Midbrain (tissue), 1 donor: ENCODE measurements at places on chromosomes 2 and 18.

- DNase-seq: no peak
Observed at GRCh38 chr18:74951165-74951760, 257.7 kb downstream of the PTGR3 start.

DNA sequence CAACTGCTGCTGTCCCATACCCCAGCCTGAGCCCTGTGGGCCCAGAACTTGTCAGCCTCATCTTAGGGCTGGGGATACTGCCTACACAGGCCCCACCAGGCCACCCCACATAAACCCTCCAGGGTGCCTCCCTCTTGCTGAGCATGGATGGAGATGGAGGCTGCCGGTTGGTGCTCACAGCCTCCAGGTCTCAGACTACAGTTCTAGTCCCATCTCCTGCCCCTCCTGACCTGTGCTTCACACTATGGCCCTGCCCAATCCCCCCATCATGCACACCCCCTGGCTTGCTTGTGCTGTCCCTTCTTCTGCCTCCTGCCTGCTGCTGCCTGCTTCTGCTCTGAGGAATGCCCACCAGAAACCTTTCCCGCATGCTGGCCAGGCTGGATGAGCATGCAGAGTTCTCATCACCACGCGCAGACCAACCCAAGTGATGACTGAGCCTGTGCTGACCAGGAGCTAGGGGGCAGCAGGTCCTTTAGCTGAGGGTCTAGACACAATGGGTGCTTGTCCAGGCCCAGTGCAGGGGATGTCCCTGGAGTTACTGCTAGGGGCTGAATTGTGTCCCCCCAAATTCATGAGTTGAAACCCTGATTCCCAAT lies 138.4 kb upstream of the HS6ST1 start:
- no peak for DNase-seq

GRCh38 chr2:217014328-217015105 lies 154.7 kb upstream of the TNP1 start:
- no peak for DNase-seq

- DNase-seq: no peak
Observed at GRCh38 chr2:196075196-196075595, 6.6 kb upstream of the DNAH7 start.

DNA sequence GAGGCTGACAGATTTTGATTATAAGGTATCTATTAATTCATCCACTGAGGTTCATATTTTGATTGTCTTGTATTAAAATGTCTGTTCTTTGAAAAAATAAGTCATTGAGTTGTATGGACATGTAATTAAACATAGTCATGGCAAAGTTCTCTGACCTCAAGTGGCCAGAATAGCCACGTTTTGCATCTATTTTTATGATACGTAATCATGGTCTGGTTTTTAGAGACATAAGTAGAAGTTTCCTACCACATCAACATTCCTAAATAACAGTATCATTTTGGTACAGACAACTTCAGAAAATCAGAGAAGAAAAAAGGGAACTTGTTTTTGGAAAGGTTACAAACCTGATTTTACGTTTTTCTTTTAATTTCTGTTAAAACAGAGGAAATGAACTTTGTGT lies 47.6 kb downstream of the COL5A2 start:
- DNase-seq: no peak

- no peak for DNase-seq
Observed at GRCh38 chr18:73101977-73102376, 234.2 kb upstream of the NETO1 start.

GRCh38 chr2:114281188-114281587 lies 161.3 kb upstream of the DPP10 start:
- DNase-seq: no peak

GRCh38 chr2:158217593-158217992 lies 115.9 kb downstream of the UPP2 start:
- no peak for DNase-seq

- no peak for DNase-seq
Observed at GRCh38 chr2:92073815-92074548, 2797.2 kb upstream of the TEKT4 start.

- DNase-seq: no peak
Observed at GRCh38 chr2:88659538-88659915, 31.9 kb upstream of the RPIA start.

GRCh38 chr2:150292807-150293206 lies 194.7 kb downstream of the RND3 start:
- DNase-seq: no peak

DNA sequence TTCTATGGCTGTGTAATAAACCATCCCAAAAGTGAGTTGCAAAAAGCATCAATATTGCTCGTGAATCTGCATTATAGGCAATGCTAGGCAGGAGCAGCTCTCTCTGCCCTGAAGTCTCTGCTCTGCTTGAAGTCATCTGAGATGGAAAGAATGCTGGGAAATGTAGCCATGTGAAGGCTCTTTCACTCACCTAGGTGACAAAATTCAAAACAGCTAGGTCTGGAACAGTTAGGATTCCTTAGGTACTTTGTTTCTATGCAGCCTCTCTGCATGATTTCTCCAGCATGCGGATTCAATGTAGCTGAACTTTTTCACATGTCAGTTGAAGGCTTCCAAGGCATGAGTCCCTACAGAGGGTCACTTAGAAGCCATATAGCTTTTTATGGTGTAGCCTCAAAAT lies 1383.7 kb downstream of the LRP1B start:
- no peak for DNase-seq

GRCh38 chr2:39232141-39232540 lies 11.6 kb downstream of the CDKL4 start:
- DNase-seq: no peak

- no peak for DNase-seq
Observed at GRCh38 chr2:62884514-62884913, 166.1 kb upstream of the OTX1 start.

DNA sequence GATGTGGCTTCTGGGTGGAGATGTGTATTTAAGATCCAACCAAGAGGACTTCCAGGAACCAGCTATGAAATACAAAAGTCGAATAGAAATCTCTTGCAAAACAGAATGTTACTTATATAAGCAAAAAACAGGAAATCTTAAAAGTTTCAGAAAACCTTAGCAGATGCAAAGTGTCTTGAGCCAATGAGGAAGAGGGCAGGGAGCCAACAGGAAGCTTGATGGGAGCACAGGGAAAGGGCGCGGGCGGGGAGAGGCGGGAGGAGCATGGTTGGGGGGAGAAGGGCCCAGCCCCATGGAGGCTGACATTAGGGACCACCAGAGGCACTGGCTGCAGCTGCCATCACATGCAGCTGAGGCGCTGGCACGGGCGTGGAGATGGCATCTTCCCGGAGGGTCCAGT lies 203.3 kb downstream of the SNTG2 start:
- DNase-seq: no peak

DNA sequence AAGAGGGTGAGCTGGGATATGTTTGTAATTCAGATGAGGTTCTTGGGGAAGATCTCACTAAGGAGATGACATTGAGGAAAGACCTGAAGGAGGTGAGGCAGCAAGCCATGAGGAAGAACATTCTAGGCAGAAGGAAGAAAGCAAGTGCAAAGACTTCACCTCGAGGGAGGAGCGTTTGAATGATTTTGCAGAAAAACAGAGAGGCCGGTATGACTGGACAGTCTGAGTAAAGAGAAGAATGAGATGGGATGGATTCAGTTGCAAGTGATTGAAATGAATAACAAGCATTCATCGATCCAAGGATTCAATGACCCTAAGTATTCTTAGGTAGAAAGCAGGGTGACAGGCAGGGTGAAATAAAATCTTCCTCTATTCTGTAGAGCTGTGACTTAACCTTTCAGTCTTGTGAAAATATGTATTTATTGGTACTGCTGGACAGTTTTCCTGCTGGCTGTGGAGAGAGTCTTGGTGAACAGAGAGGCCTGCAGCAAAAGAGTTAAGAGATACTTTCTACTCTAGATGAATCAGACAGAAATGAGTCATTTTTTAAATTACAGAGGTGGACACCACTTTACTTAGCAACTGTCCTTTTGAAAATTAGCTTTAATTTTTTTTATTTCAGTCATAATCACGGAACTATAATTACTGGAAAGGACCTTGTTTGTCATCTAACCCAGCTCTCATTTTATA lies 278.4 kb downstream of the LRRTM1 start:
- DNase-seq: no peak

GRCh38 chr2:85303780-85304531 lies 23.8 kb downstream of the TGOLN2 start:
- no peak for DNase-seq
